Astrocyte (in vitro differentiated cells and primary cell): ENCODE measurements at places on chromosomes 1 and 21. TPM values are rescaled to one million over a fixed set of nuclear protein-coding genes. Genes with fewer than 3 reads are reported as not detected.
A peak's percentile ranks its signal among the peaks of the same experiment; 100 is the strongest.

GRCh38 chr1:226366290-226366689 is 41.6 kb downstream of the PARP1 start:
- peak overlapping the region; percentile 65 for H3K27ac ChIP-seq
- DNase-seq: peak; percentile 8
- H3K4me3 ChIP-seq: no peak overlapping the region
- peaks cover 50% of the 10 kb centered on the region for H3K36me3 ChIP-seq
- H3K27me3 ChIP-seq: no peaks in the 10 kb centered on the region

NBPF10 gene
- total RNA-seq: 3.3 and 3.4 TPM in 2 replicates

GRCh38 chr1:18602533-18603211 is 28.0 kb upstream of the PAX7 start:
- no peak overlapping the region for H3K4me3 ChIP-seq
- no peak for DNase-seq
- H3K27me3 ChIP-seq: peaks cover 5% of the 10 kb centered on the region
- no peaks in the 10 kb centered on the region for H3K36me3 ChIP-seq
- H3K27ac ChIP-seq: no peak overlapping the region
- H3K4me1 ChIP-seq: no peaks in the 10 kb centered on the region

GRCh38 chr1:54024358-54024757 is 6.4 kb upstream of the LDLRAD1 start:
- H3K27me3 ChIP-seq: peaks cover 2% of the 10 kb centered on the region
- H3K36me3 ChIP-seq: no peaks in the 10 kb centered on the region
- no peak overlapping the region for H3K4me3 ChIP-seq
- no peak for DNase-seq

BSND gene
- not detected in 2 replicates for total RNA-seq

GBP5 gene
- 0.62 and 0.79 TPM in 2 replicates for total RNA-seq

RSBN1 gene
- 10.6 and 10.8 TPM in 2 replicates for total RNA-seq

NTMT2 gene
- 0.43 TPM in 1 of 2 replicates, not detected in the other for total RNA-seq
